ENCODE measurements at places on chromosomes 2 and 18.

GRCh38 chr2:234814374-234814773 lies 137.4 kb upstream of the SH3BP4 start:
- DNase-seq = no peak

GRCh38 chr18:35470435-35470834 lies 27.3 kb downstream of the INO80C start:
- no peak for DNase-seq

- DNase-seq = no peak
These were observed 93.0 kb upstream of the SLC39A10 start for GRCh38 chr2:195563857-195564512.

GRCh38 chr2:189527041-189527750 lies 53.4 kb downstream of the SLC40A1 start:
- DNase-seq = no peak

DNA sequence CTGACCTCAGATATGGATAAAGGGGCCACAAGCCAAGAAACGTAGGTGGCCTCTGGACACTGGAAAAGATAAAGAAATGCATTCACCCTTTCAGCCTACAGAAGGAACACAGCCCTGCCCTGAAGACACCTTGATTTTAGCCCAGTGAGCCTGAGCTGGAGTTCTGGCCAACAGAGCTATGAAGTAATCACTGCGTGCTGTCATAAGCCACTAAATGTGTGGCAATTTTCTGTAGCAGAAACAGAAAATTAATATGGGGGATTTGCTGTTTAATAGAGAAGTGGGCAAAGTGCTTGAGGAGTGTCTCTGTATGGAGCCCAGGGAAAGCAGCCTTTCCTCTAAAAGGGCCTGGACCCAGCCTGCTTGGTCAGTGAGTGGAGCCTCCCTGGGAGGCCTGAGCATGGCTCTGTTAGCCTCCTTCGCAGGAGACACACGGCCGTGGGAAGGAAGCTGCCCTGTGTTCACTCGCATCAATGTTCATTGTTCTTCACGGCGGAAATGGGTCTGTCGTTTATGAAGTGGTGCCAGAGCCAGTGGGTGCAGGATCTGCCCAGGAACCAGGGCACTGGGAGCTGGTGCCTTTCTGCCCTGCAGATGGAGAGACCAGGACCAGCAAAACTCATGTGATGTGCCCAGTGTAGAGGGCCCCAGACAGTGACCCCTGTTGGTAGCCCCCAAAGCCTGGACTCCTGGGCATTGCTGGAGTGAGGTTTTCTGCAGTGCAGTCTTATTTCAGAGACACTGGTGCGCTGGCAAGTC lies 268.9 kb downstream of the NDUFA10 start:
- no peak for DNase-seq

DNA sequence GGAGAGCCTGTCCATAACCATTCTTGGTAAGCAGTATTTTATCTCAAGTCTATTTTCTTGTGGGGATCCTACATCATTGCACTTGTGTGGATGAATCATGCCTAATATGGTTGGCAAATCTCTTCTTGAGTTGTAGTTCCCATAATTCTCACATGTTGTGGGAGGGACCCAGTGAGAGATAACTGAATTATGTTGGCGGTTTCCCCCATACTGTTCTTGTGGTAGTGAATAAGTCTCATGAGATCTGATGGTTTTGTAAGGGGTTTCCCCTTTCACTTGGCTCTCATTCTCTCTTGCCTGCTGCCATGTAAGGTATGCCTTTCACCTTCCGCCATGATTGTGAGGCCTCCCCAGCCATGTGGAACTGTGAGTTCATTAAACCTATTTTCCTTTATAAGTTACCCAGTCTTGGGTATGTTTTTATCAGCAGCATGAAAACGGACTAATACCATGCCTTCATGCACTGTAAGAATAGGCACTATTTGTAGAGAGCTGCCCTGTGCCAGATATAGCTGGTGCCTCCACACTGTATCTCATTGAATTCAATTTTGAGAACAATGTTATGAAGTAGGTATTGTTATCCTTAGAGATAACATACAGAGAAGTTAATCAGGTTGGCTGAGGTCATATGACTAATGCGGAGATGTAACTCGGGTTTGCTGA lies 148.3 kb downstream of the PLCL1 start:
- no peak for DNase-seq

All from cortex of kidney (tissue), 1 donor.